Left renal cortex interstitium (tissue), 4 donors: ENCODE measurements at places on chromosomes 13 and 19. TPM values are rescaled to one million over a fixed set of nuclear protein-coding genes. Genes with fewer than 3 reads are reported as not detected.

GRCh38 chr13:48412881-48413351 is at the start of gene LPAR6:
Gene LPAR6, minus strand, starts transcription at chr13:48413113. Its CDS starts 690 bp downstream, at chr13:48412423.
- DNase-seq, result no peak

CRB3 gene
- polyA plus RNA-seq, result 22.0 TPM

- no peak for DNase-seq
Measured at GRCh38 chr19:55071129-55071502, 4.6 kb upstream of the EPS8L1 start.

- DNase-seq, result no peak
Measured at GRCh38 chr13:43942286-43942685, 62.6 kb downstream of the LACC1 start.

PLPPR3 gene
- polyA plus RNA-seq, result 11.6 TPM

GRCh38 chr13:106484084-106484483 is 51.4 kb downstream of the EFNB2 start:
- no peak for DNase-seq

DNA sequence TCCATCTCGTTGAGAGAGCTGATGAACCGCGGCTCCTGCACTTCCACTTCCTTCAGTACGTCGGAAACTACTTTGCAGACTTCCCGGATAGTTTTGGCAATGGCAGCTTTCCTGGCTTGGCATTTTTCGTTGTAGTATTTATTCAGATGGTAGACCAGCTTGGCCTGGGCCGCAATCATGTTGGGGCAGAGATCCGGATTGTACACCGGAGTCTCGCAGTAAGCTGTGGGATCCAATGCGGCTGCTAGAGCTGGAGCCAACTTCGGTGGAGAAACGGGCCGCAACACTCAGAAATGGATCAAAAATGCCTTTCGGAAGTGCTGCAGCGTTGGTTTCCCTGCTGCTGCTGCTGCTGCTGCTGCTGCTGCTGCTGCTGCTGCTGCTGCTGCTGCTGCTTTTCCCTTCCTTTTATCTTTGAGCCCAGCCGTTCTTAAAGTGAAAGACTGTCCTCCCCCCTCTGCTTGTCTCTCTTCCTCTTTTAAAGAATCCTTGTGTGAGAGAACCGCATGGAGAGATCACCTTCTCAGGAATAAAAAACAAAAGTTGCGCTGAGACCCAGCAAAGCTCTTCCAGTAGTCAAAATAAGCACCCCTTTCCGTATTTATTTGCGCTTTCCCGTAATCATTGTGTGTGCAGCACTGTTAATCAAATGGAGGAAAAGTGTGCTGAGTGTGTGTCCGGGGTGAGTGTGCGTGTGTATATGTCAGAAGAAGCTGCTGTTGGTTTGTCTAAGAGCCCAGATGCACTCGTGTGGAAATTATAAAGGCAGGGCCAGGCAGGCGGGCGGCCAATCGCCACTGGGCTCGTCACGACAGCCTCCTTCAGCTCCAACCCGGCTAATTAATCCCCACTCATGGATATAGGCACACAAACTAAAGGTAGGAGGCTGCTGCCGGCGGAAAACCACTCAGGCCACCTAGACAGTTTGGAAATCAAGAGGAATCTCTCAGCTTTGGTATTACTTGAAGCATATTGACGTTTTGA is at the start of gene MAB21L1:
TSS of gene MAB21L1 (minus strand) at position 730 of the 984 bp plus-strand sequence. CDS start at position 179, 551 bp downstream.
- DNase-seq, result no peak

ZNF844 gene
- 35.0 TPM for polyA plus RNA-seq

GRIK5 gene
- polyA plus RNA-seq, result 27.3 TPM

- no peak for DNase-seq
Measured at GRCh38 chr13:24040835-24041234, 119.7 kb upstream of the SPATA13 start.

OR7C1 gene
- 0.13 TPM for polyA plus RNA-seq

- DNase-seq, result no peak
Measured at GRCh38 chr19:28605501-28606268, 607.3 kb downstream of the UQCRFS1 start.

GRCh38 chr13:43298816-43299215 is 275.4 kb downstream of the DNAJC15 start:
- DNase-seq, result no peak

GRCh38 chr13:111661052-111661451 is 340.6 kb downstream of the TEX29 start:
- no peak for DNase-seq

- no peak for DNase-seq
Measured at GRCh38 chr13:74573654-74574053, 439.4 kb upstream of the KLF12 start.

DNA sequence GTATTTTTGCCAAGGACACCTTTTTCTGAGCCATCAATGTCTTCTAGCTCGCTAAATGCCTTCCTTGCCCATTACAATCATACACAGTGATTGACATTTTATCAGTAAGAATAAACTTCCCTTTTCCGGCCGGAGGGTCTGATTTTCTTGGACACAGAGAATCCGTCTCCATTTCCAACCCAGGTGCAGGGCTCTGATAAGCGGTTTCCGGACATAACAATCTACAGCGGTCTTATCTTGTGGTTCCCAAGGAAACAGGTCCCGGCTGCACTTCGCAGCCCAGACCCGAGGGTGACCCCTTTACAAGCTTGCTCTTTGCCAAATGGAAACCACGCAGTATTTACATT is 5.1 kb upstream of the ZNF77 start:
- no peak for DNase-seq

- DNase-seq, result peak; percentile 23
Measured at GRCh38 chr19:50896591-50897190, 14.5 kb downstream of the KLK4 start.

DNA sequence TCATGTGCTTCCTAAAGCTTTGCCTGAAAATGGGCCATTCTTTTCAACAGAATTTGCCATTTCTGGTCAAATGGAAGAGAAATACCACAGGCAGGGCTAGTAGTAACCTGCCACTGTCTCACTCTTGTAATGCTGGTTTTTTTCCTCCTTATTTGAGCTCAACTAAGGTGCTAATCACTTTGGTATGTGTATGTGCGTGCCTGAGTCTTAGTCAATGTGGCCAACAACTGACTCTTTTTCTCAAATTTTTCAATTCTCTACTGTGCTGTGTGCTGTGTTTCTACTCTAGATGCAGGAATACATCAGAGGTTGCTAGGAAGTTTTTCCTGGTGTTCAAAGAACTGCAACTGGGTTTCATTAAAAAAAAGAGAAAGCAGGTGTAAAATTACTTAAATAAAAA is 870.2 kb downstream of the EFNB2 start:
- no peak for DNase-seq

DNA sequence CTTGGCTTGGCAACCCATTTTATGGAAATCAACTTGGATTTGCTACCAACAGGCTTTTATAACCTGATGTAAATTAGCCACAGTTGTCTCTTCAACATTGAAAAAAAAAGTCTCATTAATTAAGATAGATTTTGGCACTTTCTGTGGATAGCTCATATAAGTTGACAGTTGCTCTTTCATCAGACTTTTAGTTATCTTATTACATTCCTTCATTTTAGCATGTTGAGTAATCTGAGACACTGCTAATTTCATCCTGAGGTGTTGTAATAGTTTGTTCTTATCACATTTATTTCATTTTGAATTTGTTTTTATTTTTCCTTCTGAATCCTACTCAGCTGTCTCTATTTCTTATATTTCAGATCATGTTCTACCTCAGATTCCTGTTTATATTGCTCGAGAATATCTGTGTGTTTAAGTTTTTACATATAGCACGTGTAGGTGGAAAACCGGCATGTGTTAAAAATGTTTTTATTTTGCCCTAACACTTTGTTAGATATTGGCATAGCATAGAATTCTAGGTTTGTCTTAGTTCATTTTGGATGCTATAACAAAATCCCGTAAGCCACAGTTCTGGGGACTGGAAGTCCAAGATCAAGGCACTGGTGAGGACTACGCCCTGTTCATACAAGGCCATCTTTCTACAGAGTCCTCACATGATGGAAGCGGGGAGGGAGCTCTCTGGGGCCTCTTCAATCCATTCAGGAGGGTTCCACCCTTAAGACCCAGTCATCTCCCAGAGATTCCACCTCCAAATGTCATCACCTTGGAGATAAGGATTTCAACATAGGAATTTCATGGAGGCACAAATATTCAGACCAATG is 239.4 kb downstream of the COL4A1 start:
- no peak for DNase-seq
